ENCODE measurements at places on chromosomes 16 and 17.
A peak's percentile ranks its signal among the peaks of the same experiment; 100 is the strongest.

DNA sequence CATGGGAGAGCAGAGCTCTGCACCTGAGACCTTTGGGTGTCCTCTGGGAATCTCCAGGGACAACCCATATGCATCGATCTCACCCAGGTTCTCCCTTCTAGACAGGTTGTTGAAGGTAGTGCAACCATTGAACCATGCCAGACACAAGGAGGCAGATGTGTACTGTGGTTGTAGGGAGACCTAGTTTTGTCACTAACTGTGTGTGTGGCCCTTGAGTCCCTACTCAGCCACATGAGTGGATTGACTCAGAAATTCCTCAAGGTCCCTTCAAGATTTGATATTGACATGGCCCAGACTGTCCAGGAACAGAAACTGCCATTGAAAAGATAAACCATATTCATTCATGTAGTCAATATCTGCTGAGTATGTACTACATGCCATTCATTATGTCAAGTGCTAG lies 396.4 kb upstream of the CCL2 start:
- no peak for DNase-seq
- no peak overlapping the region for H3K27ac ChIP-seq
- no peaks in the 10 kb centered on the region for H3K36me3 ChIP-seq
- H3K27me3 ChIP-seq, result no peaks in the 10 kb centered on the region

- no peaks in the 10 kb centered on the region for H3K27me3 ChIP-seq
- H3K27ac ChIP-seq, result no peak overlapping the region
- H3K36me3 ChIP-seq, result no peaks in the 10 kb centered on the region
- H3K4me1 ChIP-seq, result peaks cover 20% of the 10 kb centered on the region
- H3K4me3 ChIP-seq, result no peak overlapping the region
- DNase-seq, result no peak
Measured at GRCh38 chr17:35775583-35775982, 14.9 kb downstream of the C17orf50 start.

DNA sequence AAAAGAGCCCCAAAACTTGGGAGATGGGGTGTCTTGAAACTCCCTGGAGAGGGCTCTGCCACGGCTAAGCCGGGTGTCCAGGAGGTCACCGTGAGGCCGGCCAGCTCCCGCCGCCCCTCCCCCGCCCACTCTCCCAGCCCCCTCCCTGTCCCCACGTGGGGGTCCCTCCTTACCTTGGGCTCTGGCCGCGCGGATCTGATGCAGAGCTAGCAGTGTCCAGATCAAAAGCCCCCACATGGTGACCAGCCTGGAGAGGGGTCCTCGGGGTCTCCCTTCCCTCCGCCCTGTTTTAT lies 447 bp downstream of the SDK2 start:
- H3K4me1 ChIP-seq, result peaks cover 3% of the 10 kb centered on the region
- H3K27ac ChIP-seq, result no peak overlapping the region
- peaks cover 68% of the 10 kb centered on the region for H3K27me3 ChIP-seq
- H3K4me3 ChIP-seq, result peak overlapping the region; percentile 50

- H3K36me3 ChIP-seq, result no peaks in the 10 kb centered on the region
- DNase-seq, result peak; percentile 65
- no peaks in the 10 kb centered on the region for H3K4me1 ChIP-seq
- no peak overlapping the region for H3K4me3 ChIP-seq
- H3K27ac ChIP-seq, result no peak overlapping the region
Measured at GRCh38 chr17:15257258-15257788, 7.8 kb downstream of the PMP22 start.

DNA sequence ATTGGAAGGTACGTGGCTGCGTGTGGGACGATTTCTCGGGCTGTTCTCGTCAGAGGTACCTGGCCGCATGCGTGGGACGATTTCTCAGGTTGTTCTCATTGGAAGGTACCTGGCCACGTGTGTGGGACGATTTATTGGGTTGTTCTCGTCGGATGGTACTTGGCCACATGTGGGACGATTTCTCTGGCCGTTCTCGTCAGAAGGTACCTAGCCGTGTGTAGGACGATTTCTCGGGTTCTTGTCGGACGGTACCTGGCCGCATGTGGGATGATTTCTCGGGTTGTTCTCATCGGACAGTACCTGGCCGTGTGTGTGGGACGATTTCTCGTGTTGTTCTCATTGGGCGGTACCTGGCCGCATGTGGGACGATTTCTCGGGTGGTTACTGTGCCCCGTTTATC lies 50.1 kb upstream of the GNG13 start:
- H3K4me3 ChIP-seq, result no peak overlapping the region
- H3K27ac ChIP-seq, result no peak overlapping the region
- no peaks in the 10 kb centered on the region for H3K4me1 ChIP-seq
- H3K36me3 ChIP-seq, result no peaks in the 10 kb centered on the region
- DNase-seq, result no peak
- no peaks in the 10 kb centered on the region for H3K27me3 ChIP-seq

DNA sequence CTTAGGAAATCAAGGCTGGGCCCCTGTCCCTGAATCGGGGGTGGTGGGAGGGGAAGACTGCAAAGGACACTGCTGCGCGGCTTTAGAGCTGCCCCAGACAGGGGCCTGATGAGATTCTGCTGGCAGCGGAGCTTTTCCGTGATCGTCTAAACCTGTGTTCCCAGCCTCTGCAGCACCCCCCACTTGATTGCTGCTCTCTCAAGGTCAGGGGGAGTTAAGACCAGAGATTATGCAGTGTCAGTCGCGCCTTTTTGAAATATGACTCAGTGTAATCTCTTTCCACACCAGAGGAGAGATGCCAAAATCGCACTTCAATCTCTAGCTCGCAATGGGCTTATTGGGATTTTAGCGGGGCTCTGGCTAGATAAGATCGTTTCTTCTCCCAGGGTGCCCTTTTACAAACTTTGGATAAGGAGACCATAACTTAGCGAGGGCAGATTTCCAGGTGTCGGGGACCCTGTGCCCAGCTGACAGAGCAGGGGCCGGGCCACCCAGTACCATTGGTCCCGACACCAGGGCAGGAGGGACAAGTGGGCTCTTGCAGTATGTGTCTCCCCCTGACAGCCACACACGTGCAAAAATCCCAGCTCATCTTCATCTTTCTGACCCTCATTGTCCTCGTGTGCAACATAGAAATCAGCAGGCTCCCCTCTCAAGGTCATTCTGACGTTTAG lies 87.0 kb downstream of the IRX3 start:
- H3K4me1 ChIP-seq, result no peaks in the 10 kb centered on the region
- H3K36me3 ChIP-seq, result no peaks in the 10 kb centered on the region
- H3K4me3 ChIP-seq, result no peak overlapping the region
- H3K27ac ChIP-seq, result no peak overlapping the region
- no peak for DNase-seq

- DNase-seq, result no peak
- peak overlapping the region; percentile 41 for H3K27ac ChIP-seq
- no peaks in the 10 kb centered on the region for H3K27me3 ChIP-seq
- no peak overlapping the region for H3K4me3 ChIP-seq
Measured at GRCh38 chr16:50745940-50746339, 4.1 kb downstream of the CYLD start.

- no peak for DNase-seq
- no peak overlapping the region for H3K4me3 ChIP-seq
- no peak overlapping the region for H3K27ac ChIP-seq
- H3K36me3 ChIP-seq, result no peaks in the 10 kb centered on the region
Measured at GRCh38 chr17:63624531-63624880, 2.3 kb downstream of the MAP3K3 start.

- no peaks in the 10 kb centered on the region for H3K36me3 ChIP-seq
- H3K27ac ChIP-seq, result no peak overlapping the region
- H3K27me3 ChIP-seq, result peaks cover 2% of the 10 kb centered on the region
- no peaks in the 10 kb centered on the region for H3K4me1 ChIP-seq
- no peak overlapping the region for H3K4me3 ChIP-seq
Measured at GRCh38 chr17:15334266-15334665, 7.1 kb downstream of the TEKT3 start.

Data from thymus (tissue), 14 donors.